Urothelium cell line (cell line): ENCODE measurements at places on chromosomes 13 and 19.

DNA sequence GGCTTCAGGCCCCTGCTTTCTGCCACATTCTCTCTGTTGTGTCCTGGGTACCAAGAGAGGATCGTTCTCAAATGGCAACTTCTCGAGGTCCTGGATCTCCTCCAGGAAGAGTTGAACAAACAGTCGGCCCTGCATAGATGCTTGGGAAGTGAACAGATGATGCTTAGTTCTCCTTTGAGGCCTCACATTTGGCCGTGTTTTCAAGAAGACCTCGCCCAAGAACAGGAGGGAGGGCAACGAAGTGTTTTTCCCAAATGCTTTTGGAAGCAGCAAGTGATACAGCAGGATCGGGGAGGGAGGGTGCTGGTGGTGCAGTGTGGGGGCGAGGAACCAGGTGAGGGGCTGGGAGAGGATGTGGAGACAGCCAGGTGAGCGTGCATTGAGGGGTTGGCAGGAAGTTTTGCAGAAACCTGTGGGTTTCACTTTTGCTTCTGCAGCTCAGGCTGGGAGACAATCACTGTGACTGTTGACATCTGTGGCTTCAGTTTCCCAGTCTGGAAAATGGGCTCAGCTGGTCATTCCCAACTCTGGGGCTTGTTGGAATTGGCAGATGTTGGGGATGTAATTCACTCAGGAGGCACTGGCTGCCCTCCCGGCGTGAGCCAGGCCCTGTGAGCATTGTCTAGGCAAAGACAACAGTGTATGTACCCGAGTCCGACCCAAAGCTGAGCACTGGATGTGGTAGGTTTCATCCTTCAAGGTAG, 21.6 kb downstream of the MAST3 start:
- no peak for DNase-seq

- DNase-seq, result no peak
Observed at GRCh38 chr13:93951108-93951507, 528.4 kb downstream of the DCT start.

- peak; percentile 75 for DNase-seq
Observed at GRCh38 chr19:50649433-50650391, at the start of gene C19orf81. Gene C19orf81, plus strand, starts transcription at chr19:50649445. Its CDS starts 0 bp downstream, at chr19:50649445.

- no peak for DNase-seq
Observed at GRCh38 chr19:42311657-42312056, 1.5 kb upstream of the TMEM145 start.

DNA sequence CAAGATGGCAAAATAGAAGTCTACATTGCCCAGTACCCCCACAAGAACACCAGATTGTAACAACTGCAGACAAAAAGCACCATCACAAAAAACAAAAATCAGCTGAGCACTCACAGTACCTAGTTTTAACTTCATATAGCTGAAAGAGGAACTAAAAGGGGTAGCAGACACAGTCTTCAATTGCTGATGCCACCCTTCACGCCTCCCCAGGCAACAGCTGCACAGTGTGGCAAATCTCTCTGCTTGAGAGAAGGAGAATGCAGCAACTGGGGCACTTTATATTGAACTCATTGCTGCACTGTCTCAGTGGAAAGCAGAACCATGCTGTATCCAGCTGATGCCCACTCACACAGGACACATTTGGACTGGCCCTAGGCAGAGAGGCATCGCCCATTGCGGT, 2714.5 kb upstream of the PCDH20 start:
- DNase-seq, result no peak

- DNase-seq, result no peak
Observed at GRCh38 chr19:51122112-51122981, 2.4 kb upstream of the SIGLEC9 start.

- no peak for DNase-seq
Observed at GRCh38 chr19:18452386-18452785, 14.5 kb upstream of the ISYNA1 start.

DNA sequence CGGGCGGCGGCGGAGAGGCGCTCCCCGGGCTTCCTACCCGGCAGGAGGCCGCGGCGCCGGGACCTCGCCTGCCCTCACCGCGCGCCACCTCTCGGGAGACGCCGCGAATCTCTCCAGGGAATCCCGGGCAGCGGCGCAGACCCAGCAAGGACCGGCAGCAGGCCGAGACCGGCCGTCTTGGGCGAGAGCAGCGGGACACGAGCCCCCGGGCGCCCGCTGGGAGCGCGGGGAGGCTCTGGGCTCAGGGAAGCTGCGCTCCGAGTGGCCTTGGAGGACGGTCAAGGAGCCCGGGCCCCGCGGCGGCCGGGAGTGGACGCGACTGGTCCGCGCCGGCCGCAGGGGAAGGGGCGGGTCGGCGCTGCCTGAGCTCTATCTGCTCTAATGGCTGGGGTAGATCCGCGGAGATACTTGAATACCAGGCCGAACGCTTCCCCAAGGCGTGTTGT, 14.7 kb downstream of the CDX2 start:
- no peak for DNase-seq

DNA sequence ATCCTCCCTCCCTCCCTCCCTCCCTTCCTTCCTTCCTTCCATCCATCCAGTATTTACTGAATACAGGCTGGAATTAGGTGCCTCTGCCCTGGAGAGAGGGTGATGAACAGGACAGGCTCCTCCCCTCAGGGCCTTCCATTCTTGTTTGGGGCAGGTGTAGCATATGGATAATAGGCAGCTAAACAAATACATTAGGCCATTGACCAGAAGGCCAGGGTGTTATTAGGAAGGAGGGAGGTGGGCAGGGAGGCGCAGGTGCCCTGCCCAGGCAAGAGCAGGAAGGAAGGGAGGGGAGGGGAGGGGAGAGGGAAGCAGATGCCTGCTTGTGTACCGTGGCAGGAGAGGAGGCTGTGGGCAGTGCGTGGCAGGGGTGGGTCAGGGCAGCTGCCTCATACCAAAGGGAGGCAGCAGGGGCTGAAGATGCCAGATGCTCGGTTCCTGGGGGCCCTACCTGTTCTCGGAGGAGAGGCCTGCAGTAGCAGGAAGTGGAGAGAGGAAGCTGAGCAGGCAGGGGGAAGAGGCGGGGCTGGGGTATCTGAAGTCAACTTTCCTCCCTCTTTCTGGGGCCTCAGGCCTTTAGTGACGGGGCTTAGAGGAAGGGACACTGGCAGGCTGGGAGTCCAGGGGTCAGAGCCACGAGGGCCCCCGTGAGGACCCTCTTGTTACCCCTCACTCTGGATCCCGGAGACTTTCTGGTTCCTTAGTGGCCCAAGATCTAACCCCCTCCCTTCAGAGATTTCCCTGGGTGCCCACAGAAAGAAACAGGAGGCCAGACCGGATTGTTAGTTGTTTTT, at the start of gene RINL:
TSS of gene RINL (minus strand) at position 495 of the 794 bp plus-strand sequence. CDS start 1,533 bp downstream, outside the sequence.
- DNase-seq, result no peak

DNA sequence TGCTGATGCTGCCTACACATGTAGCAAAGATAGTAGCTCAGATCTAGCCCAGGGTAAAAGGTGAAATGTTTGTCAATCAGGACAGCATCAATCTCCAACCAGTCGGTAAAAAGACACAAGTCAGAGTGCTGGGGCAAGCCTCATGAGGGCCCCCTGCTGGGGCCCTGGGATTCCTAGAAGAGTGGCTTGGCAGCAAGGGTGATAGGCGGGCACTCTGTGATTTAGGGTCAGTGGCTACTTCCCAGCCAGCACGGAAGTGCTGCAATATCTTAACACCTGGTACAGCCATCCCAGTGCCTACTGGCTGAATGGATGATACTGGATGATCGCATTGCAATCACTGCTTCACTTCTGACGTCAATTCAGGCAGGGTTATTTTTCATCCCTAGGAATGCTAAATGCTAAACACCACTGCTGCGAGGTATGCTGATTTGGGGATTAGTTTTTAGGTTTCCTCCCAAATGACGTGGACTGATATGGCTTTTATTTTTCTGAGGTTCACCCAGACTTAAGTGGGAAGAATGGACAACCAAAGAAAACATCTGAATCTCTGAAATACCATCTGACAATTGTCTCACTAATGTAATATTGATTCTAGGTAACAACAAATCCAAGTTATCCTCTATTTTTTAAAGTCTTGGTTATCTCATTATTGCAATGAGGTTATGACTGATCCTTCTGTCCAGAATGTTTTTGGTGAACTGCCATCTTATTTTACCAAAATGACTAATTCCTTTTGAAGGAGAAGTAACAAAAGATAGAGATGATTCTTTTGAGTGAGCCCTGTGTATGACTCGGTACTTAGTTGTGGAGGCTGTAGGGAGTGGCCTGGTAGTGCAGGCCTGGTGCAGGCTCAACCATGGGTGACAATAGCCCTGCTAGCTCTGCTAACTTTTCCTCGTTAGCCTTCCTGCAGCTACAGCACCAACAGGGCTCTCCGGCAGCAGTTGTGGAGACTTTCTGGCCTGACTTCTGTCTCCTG, 432.5 kb downstream of the FGF9 start:
- DNase-seq, result no peak

DNA sequence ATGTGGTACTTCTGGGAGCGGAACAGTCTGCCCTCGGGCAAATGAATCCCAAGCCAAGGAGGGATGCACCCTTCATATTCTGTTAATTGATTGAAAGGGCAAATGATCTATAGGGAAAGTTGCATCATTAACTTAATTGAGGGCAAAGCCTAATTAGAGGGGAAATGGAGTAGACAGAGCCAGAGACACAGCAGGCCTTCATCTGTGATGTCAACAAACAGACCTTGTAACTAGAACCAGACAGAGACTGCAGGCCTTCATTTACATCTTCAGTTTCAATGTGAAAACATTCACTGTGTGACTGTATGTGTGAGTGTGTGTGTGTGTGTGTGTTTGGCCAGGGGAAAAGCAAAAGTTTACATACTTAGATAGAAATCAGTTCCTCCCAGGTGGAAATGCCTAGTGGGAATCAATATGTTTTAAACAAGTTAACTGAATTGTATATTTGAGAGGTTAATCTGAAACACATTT, 126.4 kb downstream of the SPRY2 start:
- no peak for DNase-seq

DNA sequence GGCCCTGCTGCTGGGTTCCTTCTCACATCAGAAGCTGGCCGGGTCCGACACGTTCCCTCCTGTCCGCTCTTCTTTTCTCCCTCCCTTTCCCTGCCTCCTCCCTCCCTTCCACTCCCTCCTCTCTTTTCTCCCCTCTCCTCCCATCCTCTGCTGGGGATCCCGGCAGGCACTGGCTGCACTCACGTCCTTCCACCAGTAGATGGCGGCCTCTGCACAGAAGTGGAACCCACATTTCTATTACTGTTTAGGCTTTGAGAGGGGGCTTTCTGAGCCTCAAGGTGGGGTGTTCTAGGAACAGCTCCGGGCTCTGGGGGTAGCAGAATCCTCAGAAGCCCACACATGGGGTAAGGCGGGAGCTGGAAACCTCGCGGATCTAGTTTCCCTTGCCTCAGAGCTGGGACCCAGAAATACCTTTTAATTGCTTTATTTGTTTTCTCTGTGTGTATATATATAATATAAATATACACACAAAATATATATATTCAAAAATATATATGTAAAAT, 294.2 kb downstream of the ZNF536 start:
- DNase-seq, result peak; percentile 57

DNA sequence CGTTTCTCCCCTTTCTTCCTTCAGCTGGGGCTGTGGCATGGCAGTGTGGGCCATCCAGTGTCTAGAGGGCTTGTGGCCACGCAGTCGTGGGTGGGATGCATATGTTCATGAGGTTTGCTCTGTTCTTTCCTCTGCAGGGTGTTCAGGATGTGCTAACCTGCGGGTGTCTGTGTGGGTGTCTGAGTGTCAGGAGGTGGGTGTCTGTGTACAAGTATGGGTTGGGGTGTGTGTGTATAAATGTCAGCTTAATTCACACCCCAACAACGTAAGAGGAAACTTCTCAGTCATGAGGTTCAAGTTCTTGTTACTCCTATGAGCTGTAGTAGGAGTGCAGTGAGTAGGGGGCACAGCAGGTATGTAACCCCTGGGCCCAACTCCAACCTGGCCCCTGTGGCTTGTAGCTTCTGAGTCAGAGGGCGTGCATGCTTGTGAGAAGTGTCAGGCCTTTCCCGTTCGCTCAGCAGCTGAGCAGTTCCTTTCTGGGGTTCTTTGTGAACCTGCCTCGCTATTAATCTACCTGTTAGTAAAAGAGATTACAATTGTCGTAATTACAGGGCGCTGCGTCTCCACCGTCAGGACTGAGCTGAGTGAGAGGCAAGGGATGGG, 49.1 kb downstream of the NFIX start:
- DNase-seq, result no peak
